Right forelimb (tissue), 1 donor: ENCODE measurements at places on chromosomes 12 and 14.

DNA sequence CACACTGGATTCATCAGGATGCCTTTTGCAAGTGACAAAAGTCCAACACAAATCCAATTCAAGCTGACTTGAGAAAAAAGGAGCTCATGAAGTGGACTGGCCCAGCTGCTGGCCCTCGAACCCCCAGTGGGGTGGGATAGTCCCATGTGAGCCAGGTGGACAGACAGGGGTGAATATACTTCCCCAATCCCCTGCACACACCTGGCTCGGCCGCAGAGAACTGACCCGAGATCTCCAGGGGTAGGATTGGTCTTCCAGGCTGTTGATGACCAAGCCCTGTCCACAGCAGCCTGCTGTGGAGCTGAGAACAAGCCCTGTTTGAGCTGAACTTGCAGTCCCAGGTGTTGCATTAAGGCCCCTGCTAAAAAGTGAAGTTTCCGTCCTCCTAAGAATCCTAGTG lies 56.2 kb downstream of the TPCN1 start:
- no peak for DNase-seq

DNA sequence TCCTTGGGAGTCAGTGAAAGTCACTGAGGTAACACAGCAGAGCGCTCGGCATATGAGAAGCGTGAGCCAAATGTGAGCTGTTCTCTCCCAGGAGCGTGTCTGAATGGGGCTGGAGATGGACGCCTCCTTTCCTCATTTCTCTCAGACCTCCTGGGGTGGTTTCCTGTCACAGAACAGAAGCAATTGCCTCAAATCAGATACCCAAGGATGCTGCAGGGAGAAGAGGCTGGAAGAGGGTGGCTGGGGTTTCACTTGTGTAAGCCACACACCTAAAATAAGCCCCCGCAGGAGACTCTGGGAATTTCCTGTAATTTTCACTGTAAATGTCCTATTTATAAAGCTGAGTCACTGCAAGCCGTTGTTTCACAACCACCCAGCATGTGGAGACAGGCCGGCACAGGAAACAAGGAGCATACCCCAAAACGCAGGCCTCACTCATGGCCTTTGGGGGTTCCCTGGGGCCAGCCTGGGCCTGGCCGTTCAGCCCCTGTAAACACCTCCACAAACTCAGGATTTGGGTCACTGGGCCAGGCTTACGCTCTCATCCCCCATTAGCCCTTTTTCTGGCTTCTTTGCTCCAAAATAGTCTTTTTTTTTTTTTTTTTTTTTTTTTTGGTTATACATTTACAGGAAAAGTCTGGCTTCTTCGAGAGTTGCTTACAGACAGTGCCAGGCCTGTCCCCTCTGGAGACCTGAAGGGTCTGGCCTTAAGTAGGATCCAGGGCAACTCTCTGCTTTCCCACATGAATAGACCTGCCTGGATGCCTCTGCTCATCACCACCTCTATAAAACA lies 55.3 kb downstream of the VCPKMT start:
- peak; percentile 72 for DNase-seq

- DNase-seq: no peak
Measured at GRCh38 chr14:88688386-88688785, 104.4 kb downstream of the EML5 start.

GRCh38 chr12:22792138-22792537 lies 167.2 kb downstream of the ETNK1 start:
- no peak for DNase-seq

GRCh38 chr12:56192582-56192981 lies 3.3 kb upstream of the SMARCC2 start:
- DNase-seq: no peak

GRCh38 chr14:29749327-29749726 lies 178.3 kb downstream of the PRKD1 start:
- no peak for DNase-seq

GRCh38 chr12:28611115-28611435 lies 420.8 kb downstream of the CCDC91 start:
- DNase-seq: no peak

- DNase-seq: no peak
Measured at GRCh38 chr12:42786400-42787148, 197.0 kb upstream of the PRICKLE1 start.

DNA sequence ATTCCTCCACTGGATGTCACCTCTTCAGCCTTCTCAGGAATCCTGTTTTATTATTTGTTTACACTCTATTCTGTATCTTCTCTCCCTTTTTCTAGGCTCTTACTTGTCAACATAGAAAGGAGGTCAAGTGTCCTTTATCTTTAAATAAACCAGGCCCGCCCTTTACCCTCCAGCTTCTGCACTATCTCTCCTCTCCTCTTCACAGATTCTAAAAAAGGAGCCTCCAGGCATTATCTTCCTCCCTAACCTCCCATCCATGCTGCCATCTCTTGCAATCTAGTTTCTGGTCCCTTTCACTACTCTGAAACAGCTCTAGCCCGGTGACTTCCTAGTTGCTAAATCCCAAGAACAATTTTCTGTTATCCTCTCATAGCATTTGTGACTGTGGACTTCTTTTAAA lies 24.1 kb upstream of the ARID2 start:
- DNase-seq: no peak

GRCh38 chr14:75341620-75342019 lies 63.0 kb downstream of the FOS start:
- DNase-seq: no peak

DNA sequence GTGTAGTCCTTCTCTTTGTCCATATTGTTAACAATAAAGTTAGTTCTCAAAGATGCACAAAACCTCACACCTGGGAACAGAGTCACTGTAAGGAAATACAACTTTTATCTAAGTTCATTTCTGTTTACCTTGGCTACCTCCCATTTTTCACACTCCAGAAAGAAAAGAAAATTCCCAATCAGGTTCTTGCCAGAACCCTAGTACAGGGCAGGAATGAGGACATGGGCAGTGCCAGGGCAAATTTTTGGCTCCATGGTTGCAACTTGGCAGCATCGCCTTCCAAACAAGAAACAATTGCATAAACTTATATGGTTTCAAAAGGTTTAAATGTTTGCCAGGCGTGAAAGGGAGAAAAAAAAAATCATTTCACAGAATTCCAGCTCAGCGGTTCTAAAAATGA lies 296.3 kb upstream of the PRKD1 start:
- DNase-seq: no peak

GRCh38 chr12:109589691-109590245 lies 16.2 kb downstream of the MVK start:
- no peak for DNase-seq

DNA sequence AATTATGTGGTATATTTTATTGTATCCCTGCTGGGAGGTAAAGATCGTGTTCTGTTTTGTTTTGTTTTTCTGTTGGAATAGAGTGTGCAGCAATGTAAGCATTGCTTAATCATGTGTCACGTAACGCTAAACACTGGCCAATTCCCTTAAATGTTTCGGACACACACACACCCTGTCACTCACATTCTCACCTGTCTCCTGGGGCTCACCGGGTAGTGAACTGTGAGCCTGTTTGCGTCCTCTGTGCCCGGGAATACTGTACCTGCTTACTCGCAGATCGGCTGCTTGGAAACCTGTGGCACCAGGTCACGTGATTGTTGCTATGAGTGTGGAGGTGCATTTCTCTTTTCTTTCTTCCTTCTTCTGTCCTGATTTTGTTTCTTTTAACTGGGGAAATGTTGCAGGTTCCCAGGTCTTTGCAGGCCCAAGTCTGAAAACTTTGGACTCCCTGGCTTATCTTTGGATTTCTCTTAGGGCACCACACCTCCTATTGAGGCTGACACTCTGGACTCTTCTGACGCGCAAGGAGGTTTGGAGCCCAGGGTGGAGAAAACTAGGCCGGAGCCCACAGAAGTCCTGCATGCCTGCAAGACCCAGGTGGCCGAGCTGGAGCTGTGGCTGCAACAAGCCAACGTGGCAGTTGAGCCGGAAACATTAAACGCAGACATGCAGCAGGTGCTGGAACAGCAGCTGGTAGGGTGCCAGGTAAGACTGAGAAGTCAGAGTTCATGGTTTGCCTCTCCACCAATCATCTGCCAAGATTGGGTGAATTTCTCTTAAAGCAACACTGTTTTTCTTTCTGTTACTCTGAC lies 181.1 kb downstream of the ESR2 start:
- no peak for DNase-seq

GRCh38 chr12:76929499-76929898 lies 50.7 kb upstream of the CSRP2 start:
- DNase-seq: no peak

- no peak for DNase-seq
Measured at GRCh38 chr12:84113666-84114065, 798.9 kb downstream of the SLC6A15 start.

GRCh38 chr12:118187751-118188435 lies 52.0 kb downstream of the PEBP1 start:
- no peak for DNase-seq

DNA sequence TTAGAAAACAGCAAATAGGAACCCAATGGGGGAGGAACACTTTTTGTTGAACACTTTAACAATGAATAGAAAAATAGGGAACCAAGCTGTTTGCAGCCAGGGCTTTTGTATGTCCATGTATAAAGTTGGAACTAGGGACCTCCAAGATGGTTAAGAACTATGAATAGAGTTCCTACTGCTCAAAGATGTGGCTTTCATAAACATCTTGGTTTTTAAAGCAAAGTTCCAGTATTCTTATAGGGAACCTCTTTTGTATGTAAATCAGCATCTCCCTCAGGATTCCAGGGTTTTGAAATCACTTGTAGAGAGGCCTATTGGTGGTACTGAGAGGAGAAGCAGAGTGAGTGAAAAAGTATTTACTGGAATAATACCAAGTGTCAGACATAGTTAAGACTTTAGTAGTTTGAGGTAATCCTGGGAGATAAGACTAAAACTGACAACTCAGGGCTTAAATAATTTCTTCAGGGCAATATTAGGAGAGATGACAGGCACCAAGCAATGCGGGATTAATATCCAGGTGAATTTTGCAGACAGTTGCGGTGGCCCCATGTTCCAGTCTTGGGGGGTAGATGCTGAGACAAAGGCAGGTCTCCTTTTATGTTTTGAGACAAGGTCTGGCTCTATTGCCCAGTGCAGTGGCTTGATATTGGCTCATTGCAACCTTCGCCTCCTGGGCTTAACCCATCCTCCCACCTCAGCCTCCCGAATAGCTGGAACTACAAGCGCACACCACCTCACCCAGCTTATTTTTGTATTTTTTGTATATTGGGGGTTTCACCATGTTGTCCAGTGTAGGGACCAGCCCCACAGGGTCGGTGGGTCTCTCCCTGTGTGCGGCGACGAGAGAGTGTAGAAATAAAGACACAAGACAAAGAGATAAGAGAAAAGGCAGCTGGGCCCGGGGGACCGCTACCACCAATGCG lies 10.4 kb upstream of the EID3 start:
- DNase-seq: no peak

GRCh38 chr12:132106921-132107320 lies 37.2 kb downstream of the DDX51 start:
- no peak for DNase-seq

DNA sequence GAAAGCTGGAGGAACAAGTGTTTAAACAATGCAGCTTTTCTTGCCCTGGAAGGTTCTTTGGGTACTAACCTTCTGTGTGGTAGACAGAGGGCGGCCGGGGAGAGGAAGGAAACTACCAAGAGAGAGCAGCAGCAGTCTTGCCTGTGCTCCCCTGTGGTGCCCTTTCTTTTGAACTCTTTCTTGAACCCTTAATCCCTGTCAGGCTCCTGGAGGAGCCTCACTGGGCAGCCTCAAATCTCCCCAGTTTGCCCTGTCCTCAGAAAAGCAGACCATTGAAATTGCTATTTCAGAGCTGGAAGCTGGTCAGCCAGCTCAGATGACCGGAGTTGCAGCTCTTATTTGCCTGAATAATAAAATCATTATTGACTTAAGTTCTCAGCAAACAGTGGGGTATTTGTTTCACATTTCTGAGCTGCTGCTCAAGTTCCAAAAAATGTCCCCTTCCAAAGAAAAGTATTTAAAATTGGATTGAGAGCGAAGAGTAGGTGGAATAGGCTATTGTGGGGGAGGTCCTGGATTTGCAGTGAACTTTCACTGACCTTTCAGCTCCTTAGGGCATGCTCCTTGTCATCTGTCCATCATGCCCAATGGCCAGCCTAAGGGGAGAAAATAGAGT lies 42.1 kb upstream of the RNASE3 start:
- no peak for DNase-seq
